Left forelimb (tissue), 1 donor: ENCODE measurements at places on chromosomes 4 and X.

GRCh38 chrX:1661922-1662221, 47.0 kb downstream of the ASMT start:
- no peak for DNase-seq

- DNase-seq = no peak
Measured at GRCh38 chr4:166996216-166996615, 238.1 kb downstream of the SPOCK3 start.

DNA sequence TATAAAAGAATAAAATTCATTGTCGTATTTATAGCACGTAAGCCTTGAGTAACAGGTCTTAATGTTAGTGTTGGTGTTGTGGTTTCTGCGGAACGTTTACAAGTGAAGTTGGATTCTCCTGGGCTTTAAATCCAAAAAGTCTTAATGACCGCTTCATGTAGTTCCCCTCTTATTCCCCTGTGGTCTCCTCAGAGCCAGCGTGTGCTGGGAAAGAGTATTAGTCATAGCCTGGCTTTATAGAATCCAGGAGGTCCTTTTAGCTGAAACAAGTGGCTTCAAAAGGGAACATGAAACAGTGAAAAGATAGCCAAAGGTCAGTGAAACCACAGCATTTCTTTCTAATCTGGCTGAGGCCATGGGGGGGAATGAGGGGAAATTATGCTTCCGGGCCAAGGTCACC, 79.1 kb downstream of the CLCN4 start:
- no peak for DNase-seq

- no peak for DNase-seq
Measured at GRCh38 chr4:102129810-102130209, 215.5 kb downstream of the SLC39A8 start.
